ENCODE measurements at places on chromosomes 12 and 14.

DNA sequence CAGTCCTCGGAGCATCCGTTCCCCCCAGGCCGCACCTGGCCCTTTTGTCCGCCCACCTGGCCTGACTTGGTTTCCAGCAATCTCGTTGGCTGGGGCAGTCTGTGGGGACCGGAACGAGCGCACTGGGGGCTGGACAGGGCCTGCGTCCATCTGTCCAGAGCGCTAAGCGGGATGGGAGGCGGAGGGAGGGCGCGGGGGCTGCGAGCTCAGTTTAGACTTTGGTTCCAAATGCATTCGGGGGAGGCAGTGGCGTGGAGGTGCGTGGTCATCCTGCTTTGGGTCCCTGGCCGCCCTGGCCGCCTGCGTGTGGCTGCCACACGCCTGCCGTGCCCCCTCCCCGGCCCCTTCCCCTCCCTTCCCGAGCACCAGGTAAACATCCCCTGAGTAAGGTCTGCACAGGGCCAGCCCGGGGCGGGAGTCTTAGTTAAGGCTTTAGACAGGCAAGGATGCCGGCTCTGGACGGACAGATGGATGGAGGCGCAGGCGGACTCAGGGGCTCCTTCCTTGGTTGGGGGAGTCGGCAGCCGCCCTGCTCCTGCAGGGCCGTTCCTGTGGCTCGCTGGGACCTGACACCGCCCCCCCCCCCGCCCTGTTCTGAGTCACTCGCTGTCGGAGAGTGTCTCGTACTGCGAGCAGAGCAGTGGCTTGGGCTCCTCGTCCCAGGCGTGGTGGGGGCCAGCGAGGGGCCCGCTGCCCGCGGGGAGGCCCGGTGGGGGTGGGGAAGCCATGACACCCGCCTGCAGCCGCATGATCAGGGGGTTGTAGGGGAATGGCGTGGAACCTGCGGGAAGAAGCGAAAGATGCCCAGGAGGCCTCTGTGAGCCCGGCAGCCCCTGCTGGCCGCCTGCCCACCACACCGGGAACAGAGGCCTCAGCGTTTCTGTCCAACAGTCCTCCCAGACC, 30.2 kb downstream of the RFLNA start:
- no peak for DNase-seq

DNA sequence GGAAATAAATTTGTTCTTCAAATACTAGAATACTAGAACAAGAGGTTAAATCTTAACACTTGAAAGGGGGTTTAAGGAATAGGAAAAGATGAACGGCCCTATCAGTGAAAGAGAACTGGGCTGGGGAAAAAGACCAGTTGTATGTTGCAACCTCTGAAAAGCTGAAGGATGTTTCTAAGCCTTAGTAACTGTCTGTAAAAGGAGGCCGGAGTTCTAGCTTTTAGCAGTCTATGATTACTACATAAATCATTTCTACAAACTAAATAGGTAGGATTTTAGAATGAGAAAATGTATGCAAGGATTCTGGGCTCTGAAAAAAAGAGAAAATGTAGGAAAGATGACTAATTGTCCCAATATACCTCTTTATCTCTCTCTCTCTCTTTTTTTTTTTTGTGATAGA, 4.9 kb downstream of the CERS5 start:
- DNase-seq: no peak

- peak; percentile 22 for DNase-seq
Observed at GRCh38 chr14:70186900-70187451, 1.8 kb downstream of the SLC8A3 start.

DNA sequence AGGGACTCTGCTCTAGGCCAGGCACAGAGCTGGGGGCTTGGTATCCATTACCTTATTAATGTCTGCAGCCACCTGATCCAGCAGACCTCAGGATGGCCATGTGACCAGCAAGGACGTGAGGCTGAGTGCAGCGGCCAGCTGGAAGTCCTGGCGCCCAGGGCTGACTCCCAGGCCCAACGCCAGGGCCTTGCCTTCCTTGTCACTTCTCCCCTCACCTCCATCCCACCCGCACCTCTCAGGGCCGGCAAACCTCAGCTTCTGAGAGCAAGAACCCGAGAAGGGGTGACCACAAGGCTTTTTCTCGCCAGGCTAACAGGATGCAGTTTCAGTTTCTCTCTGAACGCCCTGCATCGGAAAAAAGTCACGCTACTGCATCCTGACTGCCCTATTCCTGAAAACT, 15.4 kb downstream of the RAB35 start:
- no peak for DNase-seq

GRCh38 chr12:52865090-52865944, 16.5 kb upstream of the KRT78 start:
- peak; percentile 10 for DNase-seq

DNA sequence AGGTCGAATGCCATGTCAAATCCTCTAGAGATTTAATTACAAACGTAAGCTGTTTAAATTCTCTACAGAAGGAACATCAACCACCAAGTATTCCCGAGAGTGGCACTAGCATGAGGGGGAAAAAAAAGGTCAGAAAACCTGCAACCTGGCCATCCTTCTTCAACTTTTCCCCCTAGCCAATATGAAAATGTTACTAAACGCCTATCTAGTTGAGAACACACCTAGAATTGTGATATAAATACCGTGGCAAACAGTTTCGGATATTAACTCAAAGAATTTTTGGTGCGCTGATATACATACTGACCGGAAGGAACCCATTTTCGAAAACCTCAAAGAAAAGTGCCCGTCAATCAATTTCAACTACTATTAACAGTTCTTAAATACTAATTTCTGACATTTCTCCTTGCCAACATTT, 1.8 kb downstream of the HNRNPC start:
- DNase-seq: no peak

- no peak for DNase-seq
Observed at GRCh38 chr12:9649532-9649940, 20.0 kb upstream of the CLEC2D start.

GRCh38 chr12:47768323-47768811, 4.7 kb upstream of the SLC48A1 start:
- DNase-seq: no peak

DNA sequence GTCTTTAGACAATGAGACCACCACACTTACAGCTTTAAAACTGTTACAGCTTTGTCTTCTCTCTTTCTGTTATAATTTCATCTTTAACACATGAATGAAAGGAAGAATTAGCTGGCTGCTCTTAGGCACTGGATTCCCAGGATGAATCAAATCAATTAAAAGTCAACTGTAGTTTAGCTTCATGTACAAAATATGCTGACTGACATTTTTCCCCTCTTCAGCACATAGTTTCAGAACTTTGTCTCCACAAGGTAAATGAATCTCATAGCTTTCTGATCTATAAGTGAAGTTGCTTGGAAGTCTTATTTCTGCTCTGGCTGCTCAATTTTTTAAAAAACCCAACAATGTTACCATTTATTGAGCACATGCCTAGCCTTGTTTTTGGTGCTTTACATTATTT, 293.8 kb downstream of the GRIN2B start:
- DNase-seq: no peak
